ENCODE measurements at places on chromosomes 2 and 18.

- peak; percentile 61 for DNase-seq
These were observed 33.3 kb downstream of the POLR1A start for GRCh38 chr2:86072271-86072858.

GRCh38 chr2:154452906-154453493, 245.5 kb upstream of the KCNJ3 start:
- DNase-seq, result no peak

GRCh38 chr18:1392046-1392445, 487.4 kb downstream of the ADCYAP1 start:
- no peak for DNase-seq

- no peak for DNase-seq
These were observed 894.4 kb downstream of the BCL11A start for GRCh38 chr2:59658906-59659635.

GRCh38 chr2:189287982-189288521, 108.5 kb upstream of the COL5A2 start:
- no peak for DNase-seq

GRCh38 chr2:27182346-27182745, 29.5 kb upstream of the ATRAID start:
- no peak for DNase-seq

- DNase-seq, result no peak
These were observed 39.9 kb downstream of the PRKCE start for GRCh38 chr2:45691171-45691999.

- DNase-seq, result peak; percentile 58
These were observed 138.0 kb downstream of the CTIF start for GRCh38 chr18:48676756-48677368.

GRCh38 chr18:59842947-59843346, 56.8 kb upstream of the PMAIP1 start:
- no peak for DNase-seq

DNA sequence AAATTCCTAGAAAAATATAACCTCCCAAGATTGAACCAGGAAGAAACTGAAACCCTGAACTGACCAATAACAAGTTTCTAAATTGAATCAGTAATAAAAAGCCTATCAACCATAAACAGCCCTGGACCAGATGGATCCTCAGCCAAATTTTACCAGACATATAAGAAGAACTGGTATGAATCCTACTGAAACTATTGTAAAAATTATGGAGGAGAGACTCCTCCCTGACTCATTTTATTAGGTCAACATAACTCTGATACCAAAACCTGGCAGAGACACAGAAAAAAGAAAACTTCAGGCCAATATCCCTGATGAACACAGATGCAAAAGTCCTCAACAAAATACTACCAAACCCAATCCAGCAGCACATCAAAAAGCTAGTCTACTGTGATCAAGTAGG, 11.3 kb downstream of the NT5C1B start:
- no peak for DNase-seq

DNA sequence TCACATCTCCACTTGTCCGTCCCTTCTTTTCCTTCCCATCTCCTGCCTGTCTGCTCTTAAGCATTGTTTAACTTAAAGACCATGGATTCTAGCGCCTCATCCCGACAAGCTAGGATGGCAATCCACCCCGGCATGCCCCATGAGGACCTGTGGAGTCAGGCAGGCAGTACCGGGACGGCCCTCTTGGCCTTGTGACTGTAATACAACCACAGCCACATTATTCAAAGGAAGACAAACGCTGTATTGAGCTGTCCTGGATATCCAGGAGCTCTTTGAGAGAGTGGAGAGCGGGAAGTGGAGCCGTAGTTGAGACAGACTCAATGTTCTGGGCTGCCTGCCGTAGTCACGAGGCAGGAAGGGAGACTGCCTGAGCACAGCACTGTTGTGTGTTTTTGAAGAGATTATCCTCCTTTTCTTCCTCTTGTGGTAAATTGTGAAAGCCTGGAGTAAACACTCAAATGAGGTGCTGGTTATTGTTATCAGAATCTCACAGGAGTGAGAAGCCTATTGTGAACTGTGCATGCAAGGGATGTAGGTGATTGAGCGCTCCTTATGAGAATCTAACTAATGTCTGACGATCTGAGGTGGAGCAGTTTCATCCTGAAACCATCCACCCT, 929.8 kb upstream of the CNTNAP5 start:
- DNase-seq, result no peak

- DNase-seq, result no peak
These were observed 921.0 kb upstream of the SLC39A10 start for GRCh38 chr2:194735837-194736542.

DNA sequence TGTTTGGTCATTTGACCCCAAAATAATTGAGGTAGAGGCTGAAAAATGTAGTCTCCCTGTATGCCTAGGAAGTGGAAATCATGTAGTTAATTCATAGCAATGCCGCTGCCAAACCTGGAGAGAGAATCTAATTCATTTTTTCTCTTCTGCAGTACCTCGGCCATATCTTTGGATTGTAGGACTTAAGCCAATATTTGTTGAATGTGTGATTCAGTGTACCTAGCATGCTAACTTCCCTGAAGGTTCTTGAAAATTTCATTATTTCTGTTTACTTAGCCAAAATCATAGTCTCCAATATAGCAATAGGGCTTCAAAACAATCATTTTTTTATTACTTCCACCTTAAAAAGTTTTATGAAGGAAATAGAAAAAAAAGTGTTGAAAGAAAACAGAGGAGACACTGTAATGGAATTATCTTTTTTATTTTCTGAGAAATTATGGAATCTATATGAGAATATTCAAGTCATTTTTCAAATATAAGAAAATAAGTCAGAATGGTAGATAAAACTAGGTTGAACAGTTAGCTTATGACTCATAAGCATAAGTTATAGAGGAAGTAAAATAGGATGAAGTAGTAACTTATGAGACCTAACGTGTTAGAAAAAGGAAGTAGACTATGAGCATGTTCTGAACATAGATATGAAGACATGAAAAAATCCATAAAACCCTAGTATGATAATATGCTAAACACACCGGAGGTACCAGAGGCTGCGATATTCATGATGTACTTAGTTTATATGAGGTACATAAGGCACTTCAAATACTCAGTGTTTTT, 35.2 kb upstream of the CDH19 start:
- no peak for DNase-seq

- DNase-seq, result no peak
These were observed 22.2 kb upstream of the DNAH6 start for GRCh38 chr2:84494070-84494469.

GRCh38 chr2:96692094-96692971, 47.5 kb downstream of the LMAN2L start:
- no peak for DNase-seq

DNA sequence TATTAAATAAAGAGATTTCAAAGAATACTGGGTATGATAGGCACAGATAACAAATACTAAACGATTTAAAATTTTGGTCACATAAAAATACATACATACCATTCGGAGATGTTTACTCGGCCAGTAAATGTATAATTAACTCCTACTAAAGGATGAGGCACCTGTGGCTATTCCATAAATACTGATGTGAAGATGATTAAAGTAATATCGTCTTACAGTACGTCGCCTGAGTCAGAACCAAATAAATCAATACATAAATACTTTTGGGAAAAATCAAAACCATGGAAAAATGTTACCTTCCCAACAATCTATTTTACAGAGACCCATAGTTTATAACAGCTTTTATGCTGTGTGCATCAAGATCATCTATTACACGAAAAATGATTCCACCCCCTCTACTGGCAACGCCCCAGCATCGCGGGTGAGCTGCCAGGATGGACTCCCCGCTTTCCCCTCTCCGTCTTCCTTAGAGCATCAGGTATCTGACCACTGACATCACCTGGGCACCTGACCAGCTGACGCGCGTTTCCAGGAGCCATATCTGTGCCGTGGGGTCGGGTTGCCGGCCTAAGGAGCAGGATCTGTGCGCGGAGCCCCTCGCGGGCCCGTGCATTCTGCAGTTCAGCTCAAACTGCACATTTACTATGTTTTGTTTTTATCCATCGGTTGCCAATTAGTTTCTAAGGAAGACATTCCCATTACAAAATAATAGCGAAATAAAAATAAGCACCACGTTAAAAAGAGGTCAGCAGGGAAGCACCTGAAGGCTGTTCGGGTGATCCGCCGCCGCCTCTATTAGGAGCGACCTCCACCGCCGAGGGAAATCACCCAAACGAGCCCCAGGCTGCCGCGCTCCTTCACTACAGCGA, 901 bp downstream of the ICA1L start:
- peak; percentile 68 for DNase-seq

DNA sequence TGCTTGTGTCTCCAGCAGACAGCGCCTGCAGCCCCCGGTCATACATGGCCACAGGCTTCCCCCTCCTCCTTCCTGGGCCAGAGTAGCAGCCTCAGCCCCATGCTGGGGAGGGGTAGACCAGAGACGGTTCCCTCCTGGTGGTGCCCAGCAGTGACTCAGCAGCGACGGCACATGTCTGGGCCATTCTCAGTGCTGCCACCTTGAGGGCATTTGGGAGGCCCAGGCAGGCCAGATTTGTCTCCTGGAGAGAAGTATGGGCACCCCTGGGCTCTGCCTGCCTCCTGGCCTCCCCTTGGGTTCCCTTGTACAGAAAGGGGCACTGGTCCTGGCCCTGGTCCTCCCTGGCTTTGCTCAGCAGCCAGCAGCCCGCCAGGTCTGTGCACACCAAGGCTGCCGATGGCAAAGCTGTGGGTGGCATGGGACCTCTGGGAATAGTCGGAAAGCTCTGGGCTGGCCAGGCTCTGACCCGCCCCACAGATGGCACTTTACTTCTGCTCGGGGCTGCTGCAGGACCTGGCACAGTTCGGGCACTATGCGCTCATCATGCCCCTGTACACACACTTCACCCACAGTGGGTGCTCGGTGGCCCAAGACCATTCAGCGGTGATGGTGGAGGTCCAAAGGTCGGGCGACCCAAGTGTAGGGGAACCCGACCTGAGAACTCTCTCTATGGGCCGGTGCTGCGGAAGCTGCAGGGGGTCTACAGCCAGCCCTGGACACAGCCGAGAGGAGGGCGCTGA, 11.4 kb upstream of the ALPI start:
- no peak for DNase-seq

DNA sequence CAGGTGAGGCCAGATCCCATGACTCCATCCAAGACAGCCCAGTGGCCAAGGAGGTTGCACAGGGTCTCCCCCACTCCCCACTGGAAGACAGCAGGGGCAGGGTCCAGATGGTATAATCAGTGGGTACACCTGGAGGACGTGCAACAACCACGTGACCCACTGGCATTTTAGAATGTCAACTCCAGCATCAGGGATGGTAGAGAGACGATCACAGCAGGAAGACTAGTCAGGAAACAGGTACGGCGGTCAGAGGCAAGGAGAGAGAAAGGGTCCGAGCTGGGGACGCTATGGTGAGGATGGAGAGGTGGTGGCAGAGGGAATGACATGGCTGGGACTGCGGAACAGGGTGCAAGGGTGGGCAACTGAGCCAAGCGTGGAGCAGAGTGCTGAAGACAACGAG, 23.0 kb downstream of the SERTAD2 start:
- no peak for DNase-seq

DNA sequence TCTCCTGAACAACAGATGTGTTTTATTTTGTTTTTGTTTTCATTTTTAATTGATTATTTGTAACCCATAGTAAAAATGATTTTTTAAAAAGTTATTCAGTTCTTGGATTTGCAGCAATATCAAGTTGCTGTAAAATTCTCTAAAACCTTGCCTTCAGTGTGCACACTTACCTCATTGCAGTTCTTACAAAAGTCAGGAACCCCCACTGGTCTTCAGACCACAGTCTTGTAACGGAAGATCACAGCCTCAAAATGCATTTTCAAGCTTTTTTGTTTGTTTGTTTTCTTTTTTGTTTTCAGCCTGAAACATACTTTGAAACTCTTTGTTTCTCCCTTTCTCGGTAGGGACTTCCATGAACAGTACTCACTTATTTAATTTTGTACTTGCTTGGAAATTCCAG, 1012.8 kb upstream of the GYPC start:
- DNase-seq, result no peak

- DNase-seq, result peak; percentile 68
These were observed 195.7 kb upstream of the SESTD1 start for GRCh38 chr2:179460181-179460929.

DNA sequence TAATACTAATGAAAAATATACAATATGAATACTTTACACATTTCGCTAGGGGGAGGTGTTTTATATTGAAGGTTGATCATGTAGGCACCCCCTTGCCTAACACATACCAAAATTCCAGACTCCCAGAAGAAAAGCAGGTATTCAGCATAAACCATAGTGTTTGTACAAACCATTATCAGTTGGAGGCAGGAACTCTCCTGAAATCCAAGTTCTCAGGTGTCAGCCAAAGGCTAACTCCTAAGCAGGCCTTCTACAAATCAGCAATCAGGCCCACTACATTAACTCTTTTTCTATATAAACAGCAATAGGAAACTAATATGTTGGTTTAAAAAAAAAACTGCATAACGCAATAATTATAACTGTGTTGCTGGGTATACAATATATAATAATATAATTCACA, 44.5 kb downstream of the MAP3K2 start:
- no peak for DNase-seq

DNA sequence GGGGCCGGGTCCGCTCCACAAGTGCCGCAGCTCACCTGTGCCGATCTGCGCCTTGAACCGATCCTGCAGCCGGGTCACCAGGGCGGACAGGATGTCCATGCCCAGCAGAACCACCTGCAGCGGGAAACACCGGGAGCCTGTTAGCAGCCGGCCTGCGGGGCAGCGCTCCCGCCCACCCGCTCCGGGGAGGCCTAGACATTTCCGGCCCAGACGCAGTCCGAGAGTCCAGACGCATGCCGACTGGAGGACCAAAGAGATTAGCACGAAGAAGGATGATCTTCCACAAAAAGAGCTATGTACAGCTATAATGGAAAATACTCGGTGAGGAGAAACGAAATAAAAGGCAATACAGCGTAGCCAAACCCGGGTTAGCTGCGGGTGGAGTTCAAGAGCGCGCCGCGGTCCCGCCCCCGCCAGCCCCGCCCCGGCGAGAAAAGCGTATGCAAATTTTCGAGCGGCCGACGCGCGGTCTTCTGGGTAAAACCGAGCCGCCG, 421 bp upstream of the RNU4ATAC start:
- DNase-seq, result peak; percentile 68

GRCh38 chr2:130319536-130319935, 23.2 kb upstream of the IMP4 start:
- no peak for DNase-seq

DNA sequence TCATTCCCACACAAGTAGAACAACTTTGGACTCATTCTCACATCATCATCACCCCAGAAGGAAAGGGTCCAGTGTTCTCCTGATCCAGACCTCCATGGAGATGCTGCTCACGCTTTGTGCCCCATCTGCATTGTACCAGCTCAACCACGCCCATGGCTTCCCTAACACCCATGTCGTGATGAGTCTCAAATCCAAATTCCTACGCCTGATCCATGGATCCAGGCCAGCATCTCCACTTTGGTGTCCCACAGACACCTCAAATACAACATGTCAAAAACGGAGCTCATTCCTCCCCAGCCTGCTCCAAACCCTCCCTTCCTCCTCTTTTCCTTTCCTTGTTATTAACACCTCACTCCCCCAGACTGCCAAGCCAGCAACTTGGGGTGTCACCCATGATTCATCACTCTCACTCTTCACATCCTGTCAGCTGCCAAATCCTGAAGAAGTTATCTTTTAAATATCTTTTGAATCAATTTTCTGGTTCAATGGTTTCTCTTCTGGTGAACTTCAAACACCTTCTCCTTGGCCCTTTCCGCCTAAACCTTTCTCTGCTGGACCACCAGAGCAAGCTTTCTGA, 30.2 kb upstream of the FAM124B start:
- DNase-seq, result no peak

GRCh38 chr2:55000341-55000740, 49.9 kb downstream of the RTN4 start:
- DNase-seq, result no peak

Measured in PC-9 (cell line).